ENCODE measurements at places on chromosomes 4 and X.

DNA sequence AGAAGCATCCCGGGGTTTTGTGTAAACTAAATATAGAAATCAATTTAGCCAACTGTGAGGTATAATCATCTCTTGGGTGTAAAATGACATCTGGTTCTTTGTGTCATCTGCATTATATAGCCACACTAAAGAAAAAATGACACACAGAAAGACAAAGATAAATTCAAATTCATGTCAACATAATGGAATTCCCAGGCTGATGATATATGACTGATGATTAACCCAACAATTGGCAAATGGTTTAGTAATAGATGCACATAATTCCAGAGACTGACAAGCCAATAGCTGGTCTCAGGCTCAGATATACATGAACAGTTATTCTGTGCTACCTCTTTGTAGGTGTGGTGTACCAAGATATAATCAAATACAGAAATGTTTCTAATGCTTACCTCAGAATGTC, 375.4 kb upstream of the PITX2 start:
- DNase-seq, result no peak

DNA sequence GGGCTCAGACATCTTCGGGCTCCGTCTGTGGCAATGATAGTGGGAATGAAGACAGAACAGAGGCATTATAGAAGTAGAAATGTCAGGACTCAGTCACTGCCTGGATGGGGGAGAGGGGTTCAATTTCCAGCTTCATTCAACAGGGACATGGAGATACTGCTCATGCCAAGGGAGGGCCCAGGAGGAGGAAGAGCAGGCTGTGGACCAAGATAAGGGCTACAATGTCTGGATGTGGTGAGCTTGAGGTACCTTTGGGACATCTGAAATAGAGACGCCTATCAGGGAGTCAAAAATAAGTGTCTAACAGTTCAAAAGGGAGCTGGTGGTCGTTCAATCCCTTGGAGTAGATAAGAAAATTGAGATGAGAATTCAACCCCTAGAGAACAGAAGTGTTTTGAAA, 34.5 kb downstream of the ELF4 start:
- DNase-seq, result no peak

GRCh38 chr4:26213317-26213716, 107.5 kb upstream of the RBPJ start:
- DNase-seq, result no peak

GRCh38 chrX:103155201-103155600, 59.7 kb upstream of the BEX4 start:
- no peak for DNase-seq

DNA sequence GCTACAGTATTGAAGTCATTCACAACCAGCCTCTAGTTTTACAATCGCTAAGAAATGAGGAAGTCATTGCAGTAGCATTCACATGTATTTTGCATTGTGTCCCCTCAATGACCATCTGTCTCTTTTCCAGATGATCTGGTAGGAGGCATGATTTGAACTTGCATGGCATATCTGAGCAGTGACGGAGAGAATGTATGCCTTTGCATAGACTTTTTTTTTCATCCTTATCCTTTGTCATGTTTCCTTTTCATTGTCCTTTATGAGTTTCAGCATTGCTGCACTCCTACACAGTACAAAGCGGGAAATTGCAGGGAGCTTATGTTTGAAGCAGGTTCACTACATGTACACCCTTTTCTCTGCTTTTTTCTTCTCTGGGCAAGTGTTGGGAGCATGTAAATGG, 516.4 kb upstream of the GRIA3 start:
- no peak for DNase-seq

DNA sequence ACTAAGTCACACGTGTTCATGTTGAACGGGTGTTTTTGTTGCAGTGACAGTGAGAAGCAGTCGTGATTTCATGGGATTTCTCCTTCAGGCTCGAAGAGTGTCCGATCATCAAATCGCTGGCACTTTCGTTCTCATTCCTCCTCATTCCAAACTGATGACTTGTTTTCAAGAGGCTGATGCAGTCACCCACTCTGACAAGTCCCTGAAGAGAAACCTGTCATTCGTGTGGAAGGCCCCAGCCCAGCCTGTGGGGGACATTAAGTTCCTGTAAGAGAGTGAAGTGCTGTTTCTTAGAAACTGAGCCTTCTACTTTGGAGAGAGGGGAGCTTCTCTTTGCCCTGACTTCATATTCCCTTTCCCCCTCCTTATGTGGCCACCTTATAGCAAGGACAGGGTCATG, 8.0 kb downstream of the REELD1 start:
- DNase-seq, result no peak

DNA sequence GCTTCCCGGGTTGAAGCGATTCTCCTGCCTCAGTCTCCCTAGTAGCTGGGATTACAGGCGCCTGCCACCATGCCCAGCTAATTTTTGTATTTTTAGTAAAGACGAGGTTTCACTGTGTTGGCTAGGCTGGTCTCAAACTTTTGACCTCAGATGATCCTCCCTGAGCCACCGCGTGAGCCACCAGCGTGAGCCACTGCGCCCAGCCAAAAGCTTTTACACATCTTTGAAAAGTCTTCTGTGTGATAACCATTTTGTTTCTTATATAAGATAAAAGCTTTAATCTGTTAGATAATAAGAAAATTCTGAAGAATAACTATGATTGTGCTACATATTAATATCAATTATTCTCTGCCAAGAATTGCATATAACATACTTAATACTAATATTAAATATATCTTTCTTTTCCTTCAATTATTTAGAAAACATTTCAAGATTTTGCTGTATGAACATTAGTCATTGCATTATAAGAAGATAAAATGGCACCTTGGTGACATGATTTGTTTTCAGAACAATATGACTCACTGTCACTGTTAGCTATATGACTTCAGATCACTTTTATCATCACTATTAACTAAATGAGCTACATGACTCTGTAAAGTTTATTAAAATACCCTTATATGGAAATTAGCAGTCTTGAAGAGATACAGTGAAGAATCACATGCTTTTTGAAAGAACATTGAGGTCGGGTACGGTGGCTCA, 33.4 kb downstream of the RUFY3 start:
- DNase-seq, result no peak

DNA sequence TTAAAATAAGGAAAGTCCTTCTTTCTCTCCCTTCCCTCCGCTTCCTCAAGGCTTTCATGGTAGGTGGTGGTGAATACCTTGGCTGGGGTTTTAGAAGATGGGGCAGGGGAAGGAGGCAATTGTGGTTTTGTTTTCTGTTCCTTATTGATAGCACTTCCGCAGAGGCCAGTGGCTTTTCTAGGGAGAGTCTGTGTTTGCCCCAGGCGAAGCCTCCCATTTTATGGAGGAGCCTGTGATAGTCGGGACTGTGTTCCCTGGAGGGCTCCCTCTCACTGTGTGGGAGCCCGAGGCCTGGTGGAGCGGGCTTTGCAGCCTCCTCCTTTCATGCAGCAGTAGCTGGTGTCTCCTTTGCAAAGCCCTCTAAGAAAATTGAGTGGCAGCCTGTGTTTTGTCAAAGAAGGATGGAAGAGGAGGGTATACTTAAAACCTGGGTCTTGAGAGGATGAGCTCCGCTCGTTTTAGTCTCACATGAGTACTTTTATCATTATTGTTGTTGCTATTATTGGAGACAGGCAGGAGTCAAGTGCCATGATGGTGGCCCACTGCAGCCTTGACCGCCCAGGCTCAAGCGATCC, 29.8 kb upstream of the STOX2 start:
- no peak for DNase-seq

- DNase-seq, result no peak
These were observed 4.8 kb downstream of the CPE start for GRCh38 chr4:165383591-165384073.

GRCh38 chr4:120750152-120750525, 172.4 kb downstream of the PRDM5 start:
- no peak for DNase-seq

- no peak for DNase-seq
These were observed 43.7 kb downstream of the MAGEA9 start for GRCh38 chrX:149825424-149825823.

- no peak for DNase-seq
These were observed 52.2 kb downstream of the SPATA18 start for GRCh38 chr4:52103319-52103718.

DNA sequence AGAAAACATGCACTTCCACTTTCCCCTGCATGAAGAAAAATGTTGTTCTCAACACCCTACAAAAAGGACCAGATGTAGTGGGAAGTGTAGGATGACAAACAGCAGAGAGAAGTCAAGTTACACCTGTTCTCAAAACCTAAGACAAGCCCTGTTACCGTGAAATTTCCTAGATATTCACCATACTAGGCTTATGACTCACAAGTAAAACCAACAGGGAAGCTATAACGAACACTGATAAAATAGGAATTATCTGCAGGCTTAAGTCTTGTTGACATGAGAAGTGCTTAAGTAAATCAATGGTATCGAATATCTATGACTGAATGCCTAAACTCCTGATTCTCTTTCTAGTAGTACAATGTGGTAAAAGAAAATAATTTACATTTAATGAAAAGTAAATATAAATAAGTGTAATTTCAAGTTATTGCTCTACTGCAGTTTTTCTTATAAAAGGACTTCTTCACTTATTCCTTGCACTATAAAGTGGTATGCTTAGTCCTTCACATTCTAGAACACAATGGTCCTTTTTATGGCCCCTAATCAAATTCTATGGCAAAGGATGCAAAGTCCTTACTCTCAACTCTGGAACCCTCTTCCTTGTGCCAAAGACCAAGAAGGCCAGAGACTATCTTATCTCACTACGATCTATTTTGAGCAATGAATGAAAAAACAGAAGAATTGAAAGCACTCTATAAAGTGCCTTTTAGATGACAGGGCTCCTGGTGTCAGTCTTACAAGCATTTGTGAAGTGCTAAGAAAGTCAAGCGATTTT, 19.6 kb downstream of the AP1S2 start:
- no peak for DNase-seq

DNA sequence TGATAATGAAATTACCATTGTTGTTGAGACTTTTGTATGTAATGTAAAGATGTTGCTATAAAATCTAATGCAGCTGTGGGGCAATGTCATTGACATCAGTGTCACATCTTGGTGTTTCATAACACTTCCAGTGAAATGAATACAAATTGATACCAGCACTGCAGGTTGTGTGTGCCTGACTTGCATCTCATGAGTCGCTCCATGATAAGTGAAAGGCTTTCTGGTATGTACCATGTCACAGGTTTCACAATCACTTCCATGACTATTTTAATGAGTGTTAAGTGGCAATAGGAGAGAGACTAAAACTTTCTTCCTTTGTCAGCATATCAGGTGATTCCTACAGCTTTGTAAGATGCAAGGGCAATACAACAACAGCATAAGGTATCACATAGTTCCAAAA, 94.4 kb downstream of the ABCB7 start:
- DNase-seq, result no peak

DNA sequence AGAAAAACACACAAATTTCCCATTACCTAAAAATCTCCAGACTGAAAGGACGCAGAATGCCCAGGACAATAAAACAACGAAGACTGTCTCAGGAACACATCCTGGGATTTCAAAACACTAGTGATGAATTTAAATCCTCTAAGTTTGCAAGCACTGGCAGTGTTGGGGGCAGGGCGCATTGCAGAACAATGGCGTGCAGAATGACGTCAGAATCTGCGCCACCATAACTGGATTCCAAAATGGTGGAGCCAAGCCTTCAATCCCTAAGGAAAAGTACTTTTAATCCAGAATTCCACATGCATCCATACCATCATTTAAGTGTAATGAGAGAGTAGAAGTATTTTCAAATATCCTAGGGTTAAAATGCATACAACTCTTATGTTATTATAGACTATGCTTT, 679.1 kb downstream of the TRIML1 start:
- DNase-seq, result no peak

DNA sequence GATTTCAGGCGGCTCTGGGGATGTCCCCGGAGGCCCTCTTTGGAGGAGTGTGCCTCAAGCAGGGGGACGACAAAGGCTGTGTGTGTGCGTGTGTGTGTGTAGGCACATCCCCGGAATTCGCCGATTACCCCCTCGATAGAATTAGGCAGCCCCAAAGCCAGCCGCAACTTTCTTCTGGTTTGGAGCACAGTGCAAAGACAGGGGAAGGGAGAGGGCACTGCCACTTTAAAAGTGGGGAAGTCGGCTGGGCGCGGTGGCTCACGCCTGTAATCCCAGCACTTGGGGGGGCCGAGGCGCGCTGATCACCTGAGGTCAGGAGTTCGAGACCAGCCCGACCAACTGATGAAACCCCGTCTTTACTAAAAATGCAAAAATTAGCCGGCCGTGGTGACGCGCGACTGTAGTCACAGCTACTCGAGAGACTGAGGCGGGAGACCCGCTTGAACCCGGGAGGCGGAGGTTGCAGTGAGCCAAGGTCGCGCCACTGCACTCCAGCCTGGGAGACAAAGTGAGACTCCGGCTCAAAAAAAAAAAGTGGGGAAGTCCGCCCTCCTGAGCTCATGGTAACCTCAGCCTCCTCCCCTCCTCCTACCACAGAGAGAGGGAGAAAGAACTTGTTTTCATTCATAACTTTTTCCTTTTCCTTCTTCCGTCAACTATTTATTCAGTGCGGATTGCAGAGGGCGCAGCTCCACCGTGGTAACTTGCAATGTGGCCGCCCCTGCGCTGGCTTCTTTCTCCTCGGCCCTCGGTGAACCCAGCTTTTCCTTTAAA, 2.4 kb downstream of the SPRY1 start:
- peak; percentile 9 for DNase-seq

GRCh38 chr4:99473131-99473530, 37.7 kb upstream of the C4orf17 start:
- no peak for DNase-seq

- DNase-seq, result peak; percentile 82
These were observed 41.4 kb upstream of the MAGEA4 start for GRCh38 chrX:151871244-151871643.

GRCh38 chr4:109967798-109968520, 55.3 kb downstream of the EGF start:
- peak; percentile 30 for DNase-seq

DNA sequence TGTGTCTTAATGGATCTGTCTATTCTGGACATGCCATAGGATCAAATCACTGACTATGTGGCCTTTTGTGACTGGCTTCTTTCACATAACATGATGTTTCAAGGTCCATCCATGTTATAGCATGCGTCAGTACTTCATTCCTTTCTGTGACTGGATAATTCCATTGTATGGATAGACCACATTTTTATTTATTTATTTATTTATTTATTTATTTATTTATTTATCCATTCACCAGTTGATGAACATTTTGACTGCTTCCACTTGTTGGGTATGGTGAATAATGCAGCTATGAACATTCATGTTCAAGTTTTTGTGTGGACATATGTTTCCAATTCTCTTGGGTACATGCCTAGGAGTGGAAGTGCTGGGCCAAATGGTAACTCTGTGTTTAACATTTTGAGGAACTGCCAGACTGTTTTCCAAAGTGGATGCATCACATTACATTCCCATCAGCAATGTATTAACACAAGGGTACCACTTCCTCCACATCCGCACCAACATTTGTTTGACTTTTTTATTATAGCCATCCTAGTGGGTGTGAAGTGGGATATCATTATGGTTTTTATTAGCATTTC, 14.0 kb downstream of the RTL5 start:
- no peak for DNase-seq

GRCh38 chrX:95893636-95894035, 791.0 kb upstream of the DIAPH2 start:
- DNase-seq, result no peak

- DNase-seq, result peak; percentile 81
These were observed 23.8 kb upstream of the HPSE start for GRCh38 chr4:83358410-83358809.

- DNase-seq, result no peak
These were observed 1.4 kb upstream of the SMR3A start for GRCh38 chr4:70359115-70359661.

GRCh38 chr4:126046081-126046614, 731.4 kb downstream of the FAT4 start:
- no peak for DNase-seq
